Stimulated activated naive CD8-positive, alpha-beta T cell treated with anti-CD3 and anti-CD28 coated beads, Interleukin-15, Interleukin-2, amounts not matched to agents 100 U/mL and 50 U/mL, for 24 hours (primary cell): ENCODE measurements at places on chromosomes 1 and 21.

DNA sequence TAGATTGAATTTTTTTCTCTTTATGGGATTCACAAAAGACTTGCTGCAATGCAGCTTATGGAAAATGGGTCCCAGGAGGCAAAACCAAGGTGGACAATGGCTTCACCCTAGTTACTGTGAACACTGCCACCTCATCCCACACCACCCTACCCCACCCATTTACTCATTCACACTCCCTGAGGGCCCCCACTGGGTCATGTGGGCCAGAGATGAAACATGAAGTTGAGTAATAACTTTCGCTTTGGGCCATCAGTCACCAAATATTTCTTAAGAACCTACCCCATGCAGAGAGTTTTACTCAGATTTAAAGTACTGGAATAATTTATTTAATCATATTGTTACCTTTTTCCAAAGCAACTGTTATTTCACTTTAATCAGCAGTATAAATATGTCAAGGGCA lies 191.8 kb downstream of the TPR start:
- peak; percentile 26 for DNase-seq

- DNase-seq, result no peak
Observed at GRCh38 chr1:7403265-7404045, 367.6 kb upstream of the VAMP3 start.

DNA sequence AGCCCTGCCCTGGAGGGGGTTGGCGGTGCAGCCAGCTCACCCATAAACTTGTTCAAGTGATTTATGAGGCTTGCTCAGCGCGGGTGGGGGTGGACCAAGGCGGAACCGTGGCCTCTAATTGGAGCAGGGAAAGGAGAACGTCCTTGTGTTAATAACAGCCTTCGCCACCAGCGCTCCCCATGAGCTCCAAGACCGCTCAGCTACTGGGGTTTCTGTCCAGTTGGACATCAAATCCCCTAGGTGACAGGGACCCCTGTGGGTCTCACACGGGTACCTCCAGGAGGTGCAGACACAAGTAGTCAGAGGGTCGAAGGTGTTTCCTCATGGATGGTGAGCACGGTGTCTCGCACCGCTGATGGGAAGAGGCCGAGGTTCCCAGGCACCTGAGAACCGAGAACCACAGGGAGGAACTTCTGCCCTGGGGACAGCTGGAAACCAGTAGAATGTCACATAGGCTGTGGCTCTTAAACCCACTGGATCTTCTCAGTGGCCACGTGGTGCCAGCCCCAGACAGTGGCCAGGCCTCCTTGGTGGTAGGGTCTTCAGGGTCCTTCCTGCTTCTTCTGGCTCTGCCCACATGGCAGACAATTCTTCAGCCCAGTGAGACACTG lies 3.7 kb upstream of the ACTRT2 start:
- DNase-seq, result no peak

- DNase-seq, result no peak
Observed at GRCh38 chr1:229378586-229379367, 35.9 kb upstream of the CCSAP start.

GRCh38 chr21:45236481-45236880 lies 51.2 kb downstream of the POFUT2 start:
- DNase-seq, result no peak

GRCh38 chr1:65165269-65165993 lies 17.4 kb downstream of the AK4 start:
- DNase-seq, result no peak
